ENCODE measurements at places on chromosomes 12 and 14.

- no peak for DNase-seq
Observed at GRCh38 chr12:66799551-66799950, 120.7 kb upstream of the GRIP1 start.

GRCh38 chr14:101639241-101639833 lies 78.0 kb downstream of the DIO3 start:
- no peak for DNase-seq

DNA sequence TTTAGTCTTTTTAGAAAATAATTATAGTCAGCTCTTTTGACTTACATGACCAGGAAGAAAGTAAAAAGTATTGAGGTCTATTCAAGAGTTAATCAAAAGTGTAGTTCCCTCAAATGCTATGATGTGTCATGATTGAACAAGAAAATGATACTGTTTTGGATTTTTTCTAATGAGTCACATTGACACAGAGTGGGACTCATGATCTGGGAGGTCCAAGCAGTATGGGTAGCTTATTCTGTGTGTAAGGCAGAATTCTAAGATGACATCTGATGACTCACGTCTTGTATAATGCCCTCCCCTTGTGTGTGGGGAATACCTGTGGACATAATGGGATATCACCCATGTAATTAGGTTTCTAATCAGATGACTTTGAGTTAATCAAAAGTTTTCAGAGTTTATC lies 178.1 kb upstream of the DDHD1 start:
- peak; percentile 48 for DNase-seq

GRCh38 chr12:104426926-104427546 lies 29.7 kb upstream of the CHST11 start:
- DNase-seq: no peak

GRCh38 chr12:119157978-119158377 lies 20.8 kb upstream of the HSPB8 start:
- no peak for DNase-seq

GRCh38 chr14:61837336-61838229 lies 75.4 kb downstream of the SNAPC1 start:
- DNase-seq: peak; percentile 55

- no peak for DNase-seq
Observed at GRCh38 chr12:55974308-55974730, 441 bp downstream of the RAB5B start.

- DNase-seq: no peak
Observed at GRCh38 chr12:28794211-28794610, 354.9 kb upstream of the FAR2 start.

GRCh38 chr12:129911428-129912049 lies 7.7 kb upstream of the TMEM132D start:
- peak; percentile 42 for DNase-seq

GRCh38 chr12:67592228-67593011 lies 56.1 kb upstream of the DYRK2 start:
- peak; percentile 46 for DNase-seq

DNA sequence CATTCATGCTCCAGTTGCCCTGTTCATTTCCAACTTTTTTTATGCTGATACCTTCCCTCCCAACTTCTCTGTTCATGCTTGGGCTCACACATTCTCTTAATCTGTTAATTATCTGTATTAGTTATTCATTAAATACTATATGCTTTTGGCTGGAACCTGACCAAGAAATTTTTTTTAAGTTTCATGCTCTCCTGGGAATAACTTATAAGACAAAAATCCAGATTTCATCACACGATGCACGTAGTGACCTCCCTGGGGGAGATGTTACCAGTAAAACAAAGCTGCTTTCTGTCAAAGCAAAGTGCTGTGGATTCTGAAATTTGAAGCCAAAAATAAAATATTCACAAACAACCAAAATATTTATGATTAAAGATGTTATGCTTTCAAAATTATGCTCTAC lies 215.0 kb upstream of the USP15 start:
- no peak for DNase-seq

DNA sequence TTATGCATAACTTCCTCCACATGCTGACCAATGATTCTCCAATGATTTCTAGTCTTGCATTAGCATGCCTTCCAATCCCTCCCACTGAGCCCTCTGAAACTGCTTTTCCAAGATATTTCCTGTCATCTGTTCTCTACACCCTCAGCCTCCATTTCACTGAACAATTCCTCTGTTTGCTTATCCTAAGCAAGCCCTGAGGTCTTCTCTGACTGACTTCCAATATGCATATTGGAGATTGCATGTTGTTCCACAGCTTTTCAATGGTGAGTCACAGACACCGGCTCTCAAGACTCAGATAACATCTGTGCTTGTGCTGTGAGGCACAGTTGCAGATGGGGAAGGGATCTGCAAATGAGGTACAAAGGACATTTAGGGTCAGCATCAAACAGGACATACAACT lies 141.0 kb downstream of the SLC16A7 start:
- DNase-seq: no peak
